Stimulated activated CD4-positive, alpha-beta T cell treated with anti-CD3 and anti-CD28 coated beads, Interleukin-15, amount 100 ng/mL, for 1 hour (primary cell): ENCODE measurements at places on chromosomes 2 and 18.
A peak's percentile ranks its signal among the peaks of the same experiment; 100 is the strongest.

- no peak for DNase-seq
Observed at GRCh38 chr2:135926605-135927004, 50.4 kb upstream of the MCM6 start.

DNA sequence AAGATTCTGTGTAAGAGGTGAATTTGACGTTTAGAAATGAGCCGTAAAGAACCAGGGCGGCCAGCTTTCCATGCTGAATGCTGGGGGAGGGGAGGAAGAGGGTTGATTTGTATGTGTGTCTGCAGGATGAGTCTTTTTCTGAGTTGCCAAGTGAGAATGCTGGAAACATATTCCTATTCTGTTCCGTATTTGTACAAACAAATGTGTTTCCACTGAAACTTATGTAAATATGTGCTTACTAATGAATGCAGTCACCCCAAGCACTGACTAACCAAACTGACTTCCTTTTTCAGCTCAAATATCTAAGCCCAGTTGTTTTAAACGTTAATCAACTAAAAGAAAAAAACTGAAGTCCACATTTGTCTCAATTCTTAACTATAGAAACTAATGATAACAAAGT, 74.9 kb upstream of the APCDD1 start:
- DNase-seq: no peak

DNA sequence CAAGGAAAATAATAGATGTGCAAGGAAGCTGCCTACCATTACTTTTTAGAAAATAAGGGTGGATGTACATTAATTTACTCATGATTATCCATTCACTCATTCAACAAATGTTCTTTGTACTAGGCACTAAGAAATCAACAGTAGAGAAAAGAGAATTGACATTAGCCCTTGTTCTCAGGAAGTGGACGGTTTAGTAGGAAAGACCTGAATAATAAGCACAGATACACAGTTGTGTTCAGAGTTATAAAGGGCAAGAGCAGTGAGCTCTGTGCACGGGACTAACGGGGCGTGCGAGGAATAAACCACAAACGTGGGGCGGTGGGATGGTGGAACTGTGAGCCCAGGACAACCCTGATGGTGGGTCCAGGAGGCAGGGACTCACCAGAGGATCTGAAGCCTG, 94.4 kb upstream of the MBOAT2 start:
- DNase-seq: no peak

DNA sequence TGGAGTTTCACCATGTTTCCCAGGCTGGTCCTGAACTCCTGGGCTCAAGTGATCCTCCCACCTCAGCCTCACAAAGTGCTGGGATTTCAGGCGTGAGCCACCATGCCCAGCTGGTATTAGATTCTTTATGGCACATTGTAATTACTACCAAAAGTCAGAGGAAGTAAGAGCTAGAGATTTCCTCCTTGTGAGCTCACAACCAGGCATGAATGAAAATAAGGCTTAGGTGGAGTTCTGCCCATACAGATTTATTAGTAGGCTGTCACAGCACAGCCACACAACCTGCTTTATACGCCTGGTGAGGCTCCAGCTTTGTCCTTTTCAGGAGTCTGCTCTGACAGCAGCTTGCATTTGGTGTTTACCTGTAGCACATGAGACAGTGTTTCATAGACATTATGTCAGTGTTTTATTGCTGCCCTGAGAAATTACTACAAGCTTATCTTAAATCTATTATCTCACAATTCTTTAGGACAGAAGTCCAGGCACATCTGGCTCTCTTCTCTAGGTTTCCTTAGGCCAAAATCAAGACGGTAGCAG, 156.6 kb downstream of the TANC1 start:
- no peak for DNase-seq

- no peak for DNase-seq
Observed at GRCh38 chr18:57640749-57641148, 19.1 kb upstream of the NARS1 start.

DNA sequence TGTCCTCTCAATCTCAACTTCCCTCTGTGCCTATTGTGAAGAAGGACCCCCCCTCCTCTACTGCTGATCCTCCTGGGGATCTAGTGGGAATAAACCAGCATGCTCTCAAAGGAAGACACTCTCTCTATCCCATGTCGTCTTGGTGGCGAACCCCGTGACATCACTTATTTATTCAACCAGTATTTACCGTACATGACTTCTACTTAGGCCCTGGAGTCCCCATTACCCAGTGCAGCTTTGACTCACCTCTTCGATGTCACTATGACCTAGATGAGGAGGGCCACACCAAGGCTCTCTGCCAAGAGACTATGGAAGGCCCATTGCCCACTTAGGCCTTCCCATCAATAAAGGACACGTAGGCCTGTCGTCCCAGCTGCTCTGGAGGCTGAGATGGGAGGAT, 16.7 kb downstream of the ASPRV1 start:
- no peak for DNase-seq

- DNase-seq: no peak
Observed at GRCh38 chr2:174195253-174195652, 53.1 kb downstream of the OLA1 start.

- no peak for DNase-seq
Observed at GRCh38 chr2:204486805-204487204, 58.5 kb upstream of the PARD3B start.

DNA sequence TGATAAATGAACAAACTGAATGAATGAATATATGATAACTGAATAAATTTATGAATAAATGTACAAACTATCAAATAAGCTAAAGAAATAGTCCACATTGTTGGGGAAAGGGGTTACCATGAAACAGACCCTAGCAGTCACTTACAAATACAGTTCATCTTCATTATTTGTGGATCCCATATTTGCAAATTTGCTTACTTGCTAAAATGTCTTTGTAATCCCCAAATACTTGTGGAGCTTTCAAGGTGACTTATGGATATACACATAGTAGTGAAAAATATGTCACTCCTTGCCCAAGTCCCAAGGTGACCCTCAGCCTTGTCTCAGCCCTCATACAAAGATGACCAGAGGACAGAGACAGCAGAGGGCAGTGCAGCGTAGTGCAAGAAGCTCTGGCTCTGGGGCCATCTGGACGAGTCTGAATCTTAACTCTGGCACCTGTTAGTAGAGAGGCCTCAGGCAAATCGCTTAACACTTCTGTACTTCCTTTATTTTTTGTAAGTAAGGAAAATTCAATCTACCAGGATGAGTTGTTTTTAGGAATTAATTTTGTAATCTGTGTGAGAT, 3.1 kb downstream of the PAIP2B start:
- DNase-seq: no peak

DNA sequence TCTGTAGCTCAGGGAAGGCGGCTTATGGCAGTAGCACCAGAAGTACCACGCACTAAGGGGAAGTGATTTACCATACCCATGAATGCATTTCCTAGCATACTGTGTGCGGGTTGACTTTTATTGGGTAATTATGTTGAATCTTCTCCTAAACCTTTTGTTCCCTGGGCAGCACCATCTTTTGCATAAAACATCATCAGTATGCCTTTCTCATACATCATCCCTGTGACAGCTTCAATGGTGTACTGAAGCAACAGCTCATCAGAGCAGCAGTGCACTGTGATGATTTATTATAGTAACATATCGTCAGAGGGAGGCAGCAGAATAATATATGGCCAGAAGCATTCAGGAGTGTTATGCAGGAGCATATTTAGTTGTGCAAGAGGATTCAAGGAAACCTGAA, 204.9 kb downstream of the CDH7 start:
- DNase-seq: no peak

DNA sequence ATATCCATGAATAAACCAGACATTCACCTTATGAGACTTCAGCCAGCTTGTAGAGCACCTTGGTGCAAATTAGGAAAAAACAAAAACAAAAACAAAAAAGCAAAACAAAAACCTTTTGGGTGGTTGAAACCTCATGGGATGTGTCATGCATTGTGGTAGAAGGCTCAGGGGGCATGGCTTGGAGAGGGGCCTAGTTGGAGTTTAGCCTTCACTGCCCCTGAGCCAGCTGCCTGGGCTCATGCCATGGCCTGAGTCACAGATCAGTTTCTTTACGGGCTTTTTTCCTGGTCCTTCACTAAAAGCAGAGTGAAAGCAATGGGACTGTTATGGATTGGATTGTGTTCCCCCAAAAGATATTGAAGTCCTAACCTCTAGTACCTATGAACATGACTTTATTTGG, 22.0 kb upstream of the DAPL1 start:
- DNase-seq: no peak

DNA sequence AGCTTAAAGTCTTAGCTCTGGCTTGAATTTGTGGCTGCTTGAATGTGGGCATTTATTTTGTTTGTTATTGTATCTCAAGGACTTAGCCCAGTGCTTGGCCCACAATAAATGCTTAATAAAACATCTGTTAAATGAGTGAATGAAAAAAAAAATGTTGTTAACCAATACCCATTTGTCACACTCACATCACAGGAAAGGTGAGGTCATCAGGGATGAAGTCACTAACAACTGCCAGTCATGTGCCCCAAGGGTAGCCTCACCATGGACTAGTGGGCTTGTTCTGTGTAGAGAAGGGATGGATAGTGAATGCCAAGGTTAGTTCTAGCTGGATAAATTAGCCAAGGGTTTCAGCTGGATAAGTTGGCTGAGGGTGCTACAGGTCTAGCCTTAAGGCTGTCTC, 3.0 kb downstream of the NRBP1 start:
- DNase-seq: no peak

GRCh38 chr2:156177654-156178053, 154.9 kb downstream of the NR4A2 start:
- DNase-seq: no peak

DNA sequence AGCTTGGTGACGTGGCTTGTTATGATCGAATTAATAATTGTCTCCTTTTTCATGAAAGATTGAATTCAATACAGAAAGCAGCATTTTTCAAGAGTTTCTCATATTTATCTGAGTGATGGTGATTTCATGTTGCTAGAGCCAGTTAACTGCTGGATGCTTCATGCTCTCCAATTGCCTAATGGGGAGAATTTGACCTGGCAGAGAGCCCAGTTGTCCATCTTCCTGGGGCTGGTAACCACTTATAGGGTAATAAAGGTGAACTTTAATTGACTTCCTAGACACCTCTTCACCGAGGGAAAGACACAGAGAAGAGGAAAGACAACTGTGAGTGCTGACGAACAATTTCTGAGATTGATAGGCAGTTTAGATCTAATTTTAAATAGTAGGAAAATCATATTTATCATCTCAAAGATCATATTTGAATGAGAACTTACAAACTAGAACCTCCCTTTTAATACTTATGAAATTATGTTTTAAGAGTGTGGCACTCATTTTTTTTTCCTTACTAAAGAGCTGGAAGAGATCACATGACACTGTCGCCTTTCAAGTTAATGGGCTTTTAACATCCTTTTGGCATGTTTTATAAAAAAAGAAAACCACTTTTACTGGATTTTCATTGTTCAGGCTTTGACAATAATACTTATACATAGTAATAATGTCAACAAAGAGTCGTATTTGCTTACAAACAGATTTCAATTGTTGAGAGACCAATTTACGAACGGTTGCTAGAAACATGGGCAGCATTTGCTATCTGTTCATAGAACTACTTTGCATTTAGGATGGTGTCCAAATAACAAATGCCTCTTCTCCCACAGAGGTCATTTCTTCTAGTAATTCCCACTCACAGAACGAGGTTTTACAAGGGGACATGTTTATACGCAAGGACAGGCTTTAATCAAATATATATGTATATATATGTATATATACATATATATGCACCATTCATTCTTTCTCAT, 153.3 kb downstream of the RAPGEF4 start:
- DNase-seq: no peak

DNA sequence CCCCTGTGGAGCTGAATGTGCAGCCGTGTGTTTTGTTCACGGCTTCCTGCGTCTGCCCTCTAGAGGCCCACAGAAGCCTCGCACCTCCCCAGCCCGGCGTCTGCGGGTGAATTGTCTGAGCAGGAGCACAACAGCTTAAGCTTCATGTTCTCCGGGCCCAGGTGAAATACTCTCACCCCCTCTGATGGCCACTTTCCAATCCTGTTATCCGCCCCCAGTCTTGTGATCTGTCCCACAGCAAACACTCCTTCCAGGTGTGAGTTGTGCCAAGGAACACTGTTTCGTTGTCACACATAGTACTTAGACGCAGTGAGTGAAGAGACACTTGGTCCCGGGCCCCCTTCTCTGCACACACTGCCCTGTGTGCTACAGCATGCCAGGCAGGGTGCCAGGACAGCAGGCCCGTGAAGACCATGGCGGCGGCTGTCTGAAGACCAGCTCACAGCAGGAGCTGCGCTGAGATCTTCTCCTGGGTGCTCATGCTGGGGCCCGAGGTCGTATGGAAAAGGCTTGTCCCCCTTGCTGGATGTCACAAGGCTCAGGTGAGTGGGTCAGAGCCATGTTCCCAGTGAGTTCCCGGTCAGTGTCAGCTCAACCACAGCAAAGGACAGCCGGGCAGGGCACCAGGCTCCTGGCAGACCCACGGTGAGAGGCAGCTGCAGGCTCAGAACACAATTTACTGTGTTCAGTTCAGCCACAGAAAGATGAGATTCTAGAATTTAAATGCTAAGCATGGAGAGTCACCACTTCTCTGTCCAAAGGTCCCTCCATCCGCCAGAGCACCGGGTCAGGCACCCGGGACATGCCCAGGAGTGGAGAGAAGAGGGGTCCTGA, 6.8 kb upstream of the PXDN start:
- DNase-seq: peak; percentile 17

DNA sequence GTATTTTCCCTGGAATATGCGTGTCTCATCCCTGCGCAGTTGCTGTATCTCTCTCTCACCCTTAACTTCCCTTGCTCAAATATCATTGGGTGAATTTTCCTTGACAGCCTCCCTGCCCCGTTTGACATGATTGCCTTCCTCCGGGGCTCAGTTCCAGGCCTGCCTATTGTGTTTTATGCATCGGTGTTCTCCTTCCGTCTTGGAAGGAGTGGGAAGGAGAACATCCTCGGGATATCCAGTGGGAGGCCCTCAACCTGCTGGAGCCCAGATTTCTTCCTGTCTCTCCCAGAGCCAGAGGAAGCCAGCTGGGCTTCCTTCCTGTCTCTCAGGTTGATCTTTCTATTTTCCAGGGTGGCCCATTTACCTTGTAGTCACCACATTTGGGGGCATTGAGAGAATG, 434.7 kb upstream of the HS6ST1 start:
- no peak for DNase-seq

- DNase-seq: no peak
Observed at GRCh38 chr2:213934560-213934959, 476.3 kb upstream of the VWC2L start.

DNA sequence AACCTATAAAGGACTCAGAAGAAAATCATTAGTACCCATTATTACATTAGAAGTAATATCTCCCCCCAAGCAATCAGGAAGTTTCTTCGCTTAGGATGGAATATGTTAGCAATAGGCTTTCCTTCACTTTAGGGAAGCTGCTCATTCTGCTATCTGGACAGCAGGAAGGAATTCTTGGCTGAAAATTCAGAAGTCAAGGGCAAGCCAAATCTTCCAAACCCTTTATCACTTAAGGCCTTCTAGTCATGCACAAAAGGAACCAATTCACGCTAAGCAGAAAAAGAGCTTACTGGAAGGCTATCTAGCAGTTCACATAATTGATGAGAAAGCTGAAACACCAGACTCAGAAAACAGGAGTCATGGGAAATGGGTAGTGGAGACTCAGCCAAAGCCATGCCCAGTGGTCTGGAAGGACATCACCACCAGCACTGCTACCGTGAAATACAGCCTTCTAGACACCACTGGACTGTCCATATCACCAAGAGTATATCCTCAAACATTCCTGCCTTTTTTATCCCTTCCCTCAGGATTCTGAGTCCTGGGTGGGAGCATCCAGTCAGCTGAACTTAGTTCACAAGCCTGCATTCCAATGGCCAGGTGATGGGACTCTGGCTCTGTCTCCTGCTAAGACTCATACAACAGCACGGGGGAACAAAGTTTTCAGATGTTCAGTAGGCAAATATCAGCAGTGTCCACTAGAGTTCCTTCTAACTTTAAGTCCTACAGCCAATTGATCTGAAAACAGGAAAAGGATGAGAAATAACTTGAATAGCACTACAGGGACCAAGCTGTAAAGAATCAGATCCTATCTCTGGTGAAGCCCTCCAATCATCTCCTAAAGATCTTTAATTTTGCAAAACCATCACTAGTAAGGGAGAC, 14.8 kb upstream of the ADAM17 start:
- DNase-seq: no peak
